Dermis microvascular lymphatic vessel endothelial cell (primary cell): ENCODE measurements at places on chromosomes 1 and 21. TPM values are rescaled to one million over a fixed set of nuclear protein-coding genes. Genes with fewer than 3 reads are reported as not detected.

DNA sequence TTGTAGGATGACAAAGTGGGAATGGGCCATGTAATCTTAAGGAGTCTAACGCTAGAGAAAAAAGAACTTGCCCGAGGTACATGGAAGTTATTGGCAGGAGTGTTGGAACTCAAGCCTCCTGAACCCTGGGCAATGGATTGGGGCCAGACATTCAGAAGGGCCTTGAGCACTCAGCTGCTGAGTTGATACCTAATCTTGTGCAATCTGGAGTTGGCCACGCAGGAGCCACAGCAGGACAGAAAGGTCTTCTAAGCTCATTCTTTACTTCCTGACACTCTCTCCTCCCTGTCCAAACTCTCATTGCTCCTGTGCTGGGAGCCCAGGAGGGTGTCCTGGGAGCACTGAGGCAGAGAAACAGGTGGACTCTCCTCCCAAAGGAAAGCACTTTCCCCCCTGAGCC is 25.1 kb upstream of the CSF1 start:
- no peak for DNase-seq

- DNase-seq, result no peak
These were observed 59.4 kb upstream of the GNG4 start for GRCh38 chr1:235709018-235709417.

- no peak for DNase-seq
These were observed 6.5 kb downstream of the RNF11 start for GRCh38 chr1:51242546-51242945.

GRCh38 chr1:39666772-39667171 is 5.1 kb downstream of the NT5C1A start:
- no peak for DNase-seq

DNA sequence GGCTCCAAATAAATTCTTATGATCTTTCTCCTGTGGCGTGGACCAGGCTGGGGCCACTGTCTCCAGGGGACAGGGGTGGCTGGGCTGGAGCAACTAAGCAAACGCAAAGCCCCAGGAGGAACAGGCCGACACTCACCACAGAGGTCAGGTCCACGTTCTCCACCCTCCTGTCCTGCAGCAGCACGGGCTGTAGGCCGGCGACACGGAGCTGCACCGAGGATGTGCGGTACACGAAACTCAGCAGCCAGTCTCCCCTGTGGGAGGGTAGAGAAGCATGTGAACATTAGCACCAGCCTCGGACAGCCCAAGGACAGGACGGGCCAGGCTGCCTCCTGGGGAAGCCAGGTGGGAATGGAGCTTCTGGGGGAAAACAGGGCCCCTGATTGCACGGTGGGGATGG is 29.6 kb downstream of the HTR6 start:
- no peak for DNase-seq

- no peak for DNase-seq
These were observed 27.4 kb downstream of the HIVEP3 start for GRCh38 chr1:41891199-41891896.

DNA sequence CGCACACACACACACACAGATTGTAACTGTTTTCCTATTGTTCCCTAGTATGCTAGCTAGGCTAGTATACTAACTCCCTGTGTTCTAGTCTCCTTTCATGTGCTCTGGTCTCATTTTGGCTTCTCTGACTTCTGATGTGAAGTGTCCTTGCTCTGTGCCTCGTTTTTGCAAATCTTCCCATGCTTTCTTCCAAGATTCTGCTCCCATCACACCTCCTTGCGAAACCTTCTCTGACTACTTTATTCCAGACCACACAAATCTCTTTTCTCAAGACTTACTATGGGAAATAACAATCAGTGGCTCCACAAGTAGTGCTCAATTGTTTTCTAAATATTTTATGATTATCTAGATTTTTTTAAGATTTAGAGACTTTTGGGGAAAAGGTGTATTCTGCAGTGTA is 10.3 kb downstream of the PRRX1 start:
- no peak for DNase-seq

- peak; percentile 74 for DNase-seq
These were observed 901 bp upstream of the RXFP4 start for GRCh38 chr1:155940482-155940992.

GRCh38 chr21:31553461-31553860 is 106.0 kb upstream of the SOD1 start:
- no peak for DNase-seq

- DNase-seq, result no peak
These were observed 180.9 kb downstream of the PTGER3 start for GRCh38 chr1:70866542-70867264.

DNA sequence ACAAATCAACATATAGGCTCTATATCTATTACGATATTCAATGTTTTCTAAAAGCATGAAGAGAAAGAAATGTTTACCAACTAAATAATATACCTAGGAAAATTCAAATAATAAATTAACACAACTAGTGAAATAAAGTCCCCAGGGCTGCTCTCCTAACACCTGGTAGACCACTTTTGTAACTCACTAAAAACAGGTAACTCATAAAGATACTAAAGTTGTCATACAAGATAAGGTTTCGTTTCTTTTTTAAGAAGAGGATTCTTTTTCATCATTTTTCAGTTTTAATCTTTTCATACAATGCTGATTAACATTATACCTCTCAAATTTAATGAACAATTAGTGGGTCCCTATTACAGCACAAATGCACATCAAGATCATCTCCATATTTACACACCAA is 99.0 kb downstream of the ZZZ3 start:
- DNase-seq, result no peak

DNA sequence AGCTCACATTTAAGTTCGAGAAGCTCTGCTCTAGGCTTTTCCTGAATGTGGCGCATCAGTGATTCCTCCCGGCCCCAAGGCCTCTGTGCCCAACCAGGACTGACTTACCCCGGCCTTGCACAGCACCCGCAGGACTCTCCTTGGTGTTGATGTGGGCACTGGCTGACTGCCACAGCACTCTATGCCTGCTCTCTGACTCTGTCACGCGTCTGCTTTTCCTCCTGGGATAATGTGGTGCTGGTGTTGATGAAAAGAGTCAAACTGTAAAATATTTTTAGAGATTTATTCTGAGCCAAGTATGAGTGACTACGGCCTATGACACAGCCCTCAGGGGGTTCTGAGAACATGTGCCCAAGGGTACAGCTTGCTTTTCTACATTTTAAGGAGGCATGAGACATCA is 15.5 kb upstream of the SLC2A5 start:
- no peak for DNase-seq

GRCh38 chr1:170586321-170587252 is 54.6 kb downstream of the GORAB start:
- DNase-seq, result no peak

GRCh38 chr1:64116537-64116936 is 86.9 kb upstream of the UBE2U start:
- DNase-seq, result no peak

GRCh38 chr1:97084546-97084945 is 363.0 kb downstream of the PTBP2 start:
- DNase-seq, result no peak

DNA sequence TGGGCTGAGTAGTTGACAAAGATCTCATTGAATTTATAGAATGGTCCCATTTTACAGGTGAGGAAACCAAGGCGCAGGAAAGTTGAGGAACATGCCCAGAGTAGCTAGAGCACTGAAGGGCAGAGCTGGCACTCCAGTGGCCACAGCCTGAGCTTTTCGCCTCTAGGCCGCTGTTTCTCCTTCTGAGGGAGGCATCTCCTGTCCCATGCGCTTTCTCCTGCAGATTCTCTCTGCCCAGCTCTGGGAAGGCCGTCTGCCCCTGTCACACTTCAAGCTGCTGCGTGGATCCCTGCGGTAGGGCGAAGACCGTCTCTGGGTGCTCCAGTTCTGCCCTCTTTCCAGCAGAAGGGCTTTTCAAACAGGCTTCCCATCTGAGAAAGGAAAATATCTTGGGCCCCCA is 159.9 kb downstream of the ACTL8 start:
- no peak for DNase-seq

- peak; percentile 96 for DNase-seq
These were observed 1.1 kb downstream of the TAGLN2 start for GRCh38 chr1:159924025-159924790.

GRCh38 chr1:205472737-205473441 is 17.0 kb upstream of the BLACAT1 start:
- DNase-seq, result no peak

- no peak for DNase-seq
These were observed 10.9 kb upstream of the RCAN3 start for GRCh38 chr1:24491577-24492360.

DNA sequence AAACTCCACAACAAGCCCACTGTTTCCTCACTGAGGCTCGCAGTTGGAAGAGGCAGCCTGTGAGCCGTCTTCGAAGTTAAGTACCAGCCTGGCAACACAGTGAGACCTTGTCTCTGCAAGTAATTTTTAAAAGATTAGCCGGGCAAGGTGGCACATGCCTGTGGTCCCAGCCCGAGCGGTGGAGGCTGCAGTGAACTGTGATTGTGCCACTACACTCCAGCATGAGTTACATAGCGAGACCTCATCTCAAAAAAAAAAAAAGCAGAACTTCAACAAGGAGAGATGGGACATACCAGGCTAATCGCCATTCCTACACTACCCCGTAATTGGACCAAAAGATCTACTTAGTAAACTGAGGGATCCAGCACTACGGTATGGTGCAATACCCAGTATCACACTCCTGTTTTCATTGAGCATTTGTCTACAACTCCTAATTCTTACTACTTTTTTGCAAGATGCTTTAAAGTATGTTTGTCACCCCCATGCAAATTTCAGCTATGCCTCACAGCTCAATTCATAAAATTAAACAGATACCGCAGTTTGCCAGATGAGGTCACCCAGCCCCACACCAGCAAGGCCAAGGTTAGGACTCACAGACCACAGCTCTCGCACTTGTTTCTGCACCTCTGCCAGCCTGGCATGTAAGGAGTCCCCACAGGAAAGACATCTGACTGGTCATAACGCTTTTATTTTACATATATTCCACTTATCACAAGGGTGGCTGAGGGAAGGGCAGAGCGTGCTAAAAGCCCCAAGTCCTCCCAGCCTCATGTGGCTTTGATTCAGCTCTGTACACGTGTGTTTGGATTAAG is 21.0 kb downstream of the SDE2 start:
- DNase-seq, result no peak

DNA sequence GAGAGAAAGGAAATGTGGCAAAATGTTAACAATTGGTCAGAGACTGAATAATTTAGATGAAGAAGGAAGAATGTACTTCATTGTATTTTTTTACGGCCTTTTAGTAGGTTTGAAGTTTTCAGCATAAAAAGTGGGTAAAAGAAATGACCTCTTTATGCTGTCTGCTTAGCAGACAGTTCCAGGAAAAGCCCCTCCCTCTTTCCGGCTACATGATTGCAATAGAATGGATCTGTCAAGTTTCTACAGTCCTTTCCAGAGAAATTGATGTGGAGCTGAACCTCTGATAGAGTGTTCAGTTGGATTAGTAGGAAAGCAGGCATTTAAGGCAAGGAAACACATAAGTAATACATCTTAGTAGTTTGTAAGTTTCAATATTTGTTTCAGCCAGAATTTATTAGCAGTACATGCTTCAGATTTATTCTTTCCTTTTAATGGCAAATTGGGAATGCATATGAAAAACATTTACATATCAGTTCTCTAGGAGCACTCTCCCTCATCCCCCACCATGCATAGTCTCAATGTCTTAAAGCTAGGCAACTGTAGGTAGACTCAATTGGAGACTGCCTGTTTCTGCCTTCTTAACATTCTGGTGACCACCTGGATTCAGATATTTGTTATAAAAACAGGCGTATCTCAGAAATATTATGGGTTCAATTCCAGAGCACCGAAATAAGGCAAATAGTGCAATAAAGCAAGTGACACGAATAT is 36.4 kb downstream of the HS2ST1 start:
- DNase-seq, result no peak

DNA sequence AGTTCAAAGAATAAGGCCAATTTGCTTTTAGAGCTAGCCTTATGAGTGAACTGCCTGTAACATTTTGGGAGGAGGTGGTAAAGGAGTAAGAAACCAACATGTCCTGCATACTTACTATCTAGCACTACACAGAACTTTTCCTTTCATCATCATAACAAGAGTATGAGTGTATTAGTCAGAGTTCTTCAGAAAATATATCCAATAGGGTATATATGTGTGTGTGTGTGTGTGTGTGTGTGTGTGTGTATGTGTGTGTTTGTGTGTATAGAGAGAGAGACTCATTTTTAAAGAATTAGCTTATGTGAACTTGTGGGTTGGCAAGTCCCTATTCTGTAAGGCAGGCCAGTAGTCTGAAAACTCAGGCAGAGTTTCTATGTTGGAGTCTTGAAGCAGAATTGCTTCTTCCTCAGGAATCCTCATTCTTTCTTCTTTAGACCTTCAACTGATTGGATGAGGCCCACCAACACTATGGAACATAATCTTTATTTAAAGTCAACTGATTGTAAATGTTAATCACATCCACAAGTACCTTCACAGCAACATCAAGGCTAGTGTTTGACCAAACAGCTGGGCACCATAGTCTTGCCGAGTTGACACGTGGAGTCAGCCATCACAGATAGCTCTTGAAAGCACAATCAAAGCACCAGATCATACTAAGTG is 121.9 kb downstream of the CYYR1 start:
- no peak for DNase-seq

GRCh38 chr1:178933709-178934490 is 63.0 kb upstream of the ANGPTL1 start:
- DNase-seq, result no peak

- DNase-seq, result no peak
These were observed 72.3 kb upstream of the CSF3R start for GRCh38 chr1:36555041-36555440.

- no peak for DNase-seq
These were observed 63.0 kb downstream of the KCNJ15 start for GRCh38 chr21:38319781-38320180.

DNA sequence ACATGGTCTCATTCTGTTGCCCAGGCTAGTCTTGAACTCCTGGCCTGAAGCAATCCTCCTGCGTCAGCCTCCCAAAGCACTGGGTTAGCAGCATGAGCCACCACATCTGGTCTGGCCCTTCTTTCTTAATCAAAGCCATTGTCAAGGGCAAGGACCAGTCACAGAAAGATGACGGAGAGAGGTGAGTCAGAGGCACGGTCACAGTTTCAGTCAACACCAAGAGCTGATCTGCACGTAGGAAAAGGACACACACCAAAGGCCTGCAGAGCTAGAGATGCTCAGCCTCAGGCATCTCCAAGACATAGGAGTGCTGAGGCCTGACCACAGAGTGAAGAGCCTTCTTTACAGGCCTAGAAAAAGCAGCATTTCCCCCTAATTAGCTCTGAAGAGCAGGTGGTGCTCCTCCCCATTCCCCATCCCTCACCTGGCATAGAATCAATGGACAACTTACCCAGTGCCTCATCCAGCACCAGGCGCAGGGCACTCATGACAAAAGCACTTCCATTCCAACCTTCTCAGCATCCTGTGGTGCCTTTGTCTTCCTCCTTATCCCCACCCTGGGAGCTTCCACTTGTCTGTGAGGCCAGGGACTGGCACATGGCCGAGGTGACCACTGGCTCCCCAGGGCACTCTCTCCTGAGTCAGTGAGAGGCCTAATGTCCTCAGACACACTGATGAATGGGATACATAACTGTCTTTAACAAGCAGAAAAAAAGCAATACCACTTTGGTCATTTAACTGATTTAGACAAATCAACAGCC is 139.8 kb downstream of the AJAP1 start:
- no peak for DNase-seq

Gene GPR25
- not detected in 2 replicates for total RNA-seq

Gene SHISA4
- total RNA-seq, result 6.2 and 12.1 TPM in 2 replicates

Gene RASAL2
- total RNA-seq, result 12.6 and 19.1 TPM in 2 replicates

Gene ELAVL4
- total RNA-seq, result under 0.01 TPM in 1 of 2 replicates, not detected in the other

Gene RGS4
- total RNA-seq, result 8.5 and 9.2 TPM in 2 replicates

Gene PRAMEF6
- total RNA-seq, result not detected in 2 replicates

Gene HTR6
- total RNA-seq, result under 0.01 and 0.13 TPM in 2 replicates

Gene RO60
- total RNA-seq, result 147 and 168 TPM in 2 replicates

Gene HMGN2
- 130 and 209 TPM in 2 replicates for total RNA-seq

Gene CA6
- not detected in 2 replicates for total RNA-seq

Gene SEMA4A
- total RNA-seq, result 0.39 and 0.51 TPM in 2 replicates

Gene PRAMEF8
- not detected in 2 replicates for total RNA-seq

Gene LIN28A
- not detected in 2 replicates for total RNA-seq

Gene RPTN
- total RNA-seq, result not detected in 2 replicates
